ENCODE measurements at places on chromosomes 7 and 10.
A peak's percentile ranks its signal among the peaks of the same experiment; 100 is the strongest.

DNA sequence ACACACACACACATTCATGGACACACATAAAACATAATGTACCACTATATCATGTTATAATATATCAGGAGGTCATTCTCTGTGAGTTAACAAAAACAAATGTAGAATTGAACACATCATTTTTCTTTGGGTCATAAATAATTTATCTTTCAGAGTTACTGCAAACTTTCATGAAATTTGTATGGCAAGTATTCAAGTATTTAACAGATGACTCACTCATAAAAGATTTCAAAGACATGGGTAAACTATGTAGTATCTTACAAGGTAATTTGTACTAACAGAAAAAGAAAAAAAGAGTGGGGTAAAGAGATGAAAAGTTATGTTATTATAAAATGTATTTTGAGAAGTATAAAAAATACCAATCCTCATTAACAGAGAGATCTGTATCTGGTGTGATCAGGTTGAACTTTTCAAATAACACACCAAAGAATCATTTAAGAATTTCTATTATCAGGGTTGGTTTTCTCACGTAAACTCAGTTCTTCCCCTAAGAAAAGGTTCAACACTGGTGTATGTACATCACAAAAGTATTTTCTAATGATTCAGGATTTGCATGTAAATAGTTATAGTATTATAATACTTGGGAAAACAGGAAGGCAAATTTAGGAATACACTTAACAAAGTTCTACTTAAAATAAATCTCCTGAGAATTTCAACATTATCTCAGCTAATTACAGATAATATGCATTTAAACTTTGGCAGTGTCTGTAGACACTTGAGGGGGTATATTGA, 933.1 kb upstream of the LRRN3 start:
- DNase-seq, result no peak

DNA sequence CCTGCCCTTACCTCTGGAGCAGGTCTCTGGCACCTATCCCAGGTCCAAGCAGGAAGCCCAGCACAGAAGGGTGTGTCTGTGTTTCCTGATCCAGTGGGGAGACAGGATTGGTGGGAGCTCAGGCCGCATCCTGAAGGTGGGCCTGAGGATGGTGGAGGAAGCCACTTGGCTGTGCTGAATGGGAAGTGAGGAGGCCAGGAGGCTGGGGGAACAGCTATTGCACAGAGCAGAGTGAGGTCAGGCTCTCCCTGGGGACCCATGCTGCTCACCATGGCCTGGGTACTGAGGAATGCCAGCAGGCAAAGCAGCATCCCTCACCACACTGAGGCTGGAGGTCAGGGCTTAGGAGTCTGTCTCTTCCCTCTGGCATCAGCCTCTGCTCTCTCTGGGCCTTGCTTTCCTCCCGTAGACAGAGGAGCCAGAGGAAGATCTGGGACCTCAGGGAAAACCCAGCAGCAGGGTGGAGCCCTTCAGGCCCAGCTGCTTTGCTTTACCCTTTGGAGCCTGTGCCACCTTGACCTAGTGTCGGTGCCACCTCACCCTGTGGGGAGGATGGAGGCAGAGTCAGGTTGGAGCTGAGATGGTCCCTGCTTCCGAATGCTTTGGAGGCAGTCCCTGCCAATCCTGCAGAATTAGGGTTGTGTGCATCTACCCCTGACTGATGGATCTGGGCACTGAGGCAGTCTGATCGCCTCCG, 39.0 kb downstream of the CDH23 start:
- no peak for DNase-seq

GRCh38 chr7:133139350-133139749, 57.5 kb upstream of the CHCHD3 start:
- DNase-seq, result no peak

GRCh38 chr7:106326594-106327537, 42.1 kb upstream of the NAMPT start:
- no peak for DNase-seq

DNA sequence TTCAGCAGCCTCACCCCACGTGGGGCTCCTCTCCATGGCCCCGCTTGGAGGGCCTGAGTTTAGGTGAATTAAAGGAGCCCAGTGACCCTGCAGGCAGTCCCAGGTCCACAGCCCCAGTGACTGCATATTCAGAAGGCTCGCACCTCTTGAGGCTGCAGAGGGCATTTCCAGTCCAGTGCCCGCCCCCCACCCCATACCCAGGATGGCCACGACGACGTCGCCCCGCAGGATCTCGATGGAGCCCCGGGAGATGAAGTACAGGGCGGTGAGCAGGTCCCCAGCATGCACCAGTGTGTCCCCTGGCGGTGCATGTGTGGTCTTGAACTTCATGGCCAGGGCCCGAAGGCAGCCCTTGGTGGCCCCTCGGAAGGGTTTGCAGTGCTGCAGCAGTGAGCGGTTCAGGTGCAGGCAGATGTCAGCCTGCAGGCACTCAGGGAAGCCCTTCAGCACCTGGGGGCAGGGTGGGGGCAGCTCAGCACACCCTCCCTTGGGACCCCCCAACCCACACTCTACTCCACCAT, 28.1 kb downstream of the KCNH2 start:
- DNase-seq, result no peak

DNA sequence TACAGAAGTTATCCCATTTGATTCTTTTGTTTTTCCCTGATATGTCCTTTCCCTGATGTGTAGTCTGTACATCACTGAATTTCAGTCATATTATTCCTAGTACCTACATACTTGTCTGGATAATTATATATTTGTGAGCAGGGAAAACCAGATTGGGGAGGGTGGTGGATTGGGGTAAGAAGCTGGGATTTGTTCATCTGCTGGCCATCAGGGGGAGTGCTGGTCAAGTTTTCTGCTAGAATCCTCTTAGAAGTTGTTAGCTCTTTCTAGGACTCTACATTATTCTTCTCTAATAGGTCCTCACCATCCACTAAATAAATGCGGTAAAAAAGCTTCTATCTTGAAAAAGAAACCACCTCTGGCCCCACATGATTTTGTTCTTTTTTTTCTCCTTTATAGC, 232.7 kb upstream of the TAC1 start:
- peak; percentile 14 for DNase-seq

- no peak for DNase-seq
Observed at GRCh38 chr7:52726493-52726892, 308.9 kb upstream of the POM121L12 start.

DNA sequence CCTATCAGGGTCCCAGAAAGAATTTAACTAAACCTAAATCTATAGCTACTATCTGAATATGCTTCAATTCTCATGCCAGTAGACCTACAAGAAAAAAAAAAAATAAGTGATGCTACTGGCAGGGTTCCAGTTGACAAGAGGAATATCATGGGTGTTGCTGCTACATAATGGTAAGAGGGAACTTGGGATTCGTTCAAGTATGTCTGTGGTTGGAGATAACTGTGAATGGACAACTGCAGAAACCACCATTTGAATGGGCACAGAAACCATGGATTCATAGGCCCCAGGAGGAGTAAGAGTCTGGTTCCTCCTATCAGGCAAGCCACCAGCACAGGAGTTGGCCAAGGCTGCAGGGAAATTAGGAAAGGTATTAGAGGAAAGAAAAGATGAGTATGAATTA, 287.6 kb upstream of the HGF start:
- DNase-seq, result no peak
